Activated CD8-positive, alpha-beta memory T cell treated with anti-CD3 and anti-CD28 coated beads for 4 hours (primary cell): ENCODE measurements at places on chromosomes 11 and 22.

DNA sequence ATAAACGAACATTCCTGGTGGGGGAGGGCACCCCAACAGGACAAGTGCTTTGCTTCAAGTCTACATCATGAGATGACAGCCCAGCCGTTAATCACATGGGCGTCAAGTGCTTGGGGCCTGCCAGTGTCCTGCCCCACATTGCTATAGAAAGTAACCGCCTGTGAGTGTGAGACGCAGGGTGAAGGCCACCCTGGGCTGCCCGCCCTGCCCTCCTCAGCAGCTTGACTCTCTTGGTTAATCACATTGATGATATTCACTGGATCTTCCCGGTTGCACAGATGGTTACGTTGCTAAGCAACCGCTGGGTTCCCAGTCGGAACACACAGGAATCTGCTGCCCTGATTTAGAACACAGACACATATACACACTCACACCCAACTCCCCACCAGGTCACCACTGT is 79.3 kb downstream of the CTTN start:
- DNase-seq, result no peak

GRCh38 chr11:77547863-77548551 is 41.7 kb upstream of the AQP11 start:
- DNase-seq, result no peak

GRCh38 chr11:108538022-108538424 is 39.8 kb upstream of the POGLUT3 start:
- peak; percentile 9 for DNase-seq

DNA sequence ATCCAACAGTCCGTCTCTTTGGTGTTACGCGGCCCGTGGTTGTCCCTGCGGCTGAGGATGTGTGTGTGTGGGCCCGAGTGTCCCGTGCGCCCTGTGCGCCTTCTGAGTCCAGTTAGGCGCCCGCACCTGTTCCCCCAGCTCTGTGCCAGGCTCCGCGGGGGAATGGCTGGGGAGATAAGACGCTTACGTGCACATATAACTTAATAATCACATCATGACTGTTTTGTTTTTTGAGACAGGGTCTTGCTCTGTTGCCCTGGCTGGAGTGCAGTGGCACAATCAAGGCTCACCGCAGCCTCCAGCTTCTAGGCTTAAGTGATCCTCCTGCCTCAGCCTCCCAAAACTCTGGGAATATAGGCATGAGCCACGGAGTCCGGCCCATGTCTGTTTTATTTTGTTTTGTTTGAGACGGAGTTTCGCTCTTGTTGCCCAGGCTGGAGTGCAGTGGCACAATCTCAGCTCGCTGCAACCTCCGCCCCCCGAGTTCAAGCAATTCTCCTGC is 817 bp downstream of the ARL2 start:
- no peak for DNase-seq

DNA sequence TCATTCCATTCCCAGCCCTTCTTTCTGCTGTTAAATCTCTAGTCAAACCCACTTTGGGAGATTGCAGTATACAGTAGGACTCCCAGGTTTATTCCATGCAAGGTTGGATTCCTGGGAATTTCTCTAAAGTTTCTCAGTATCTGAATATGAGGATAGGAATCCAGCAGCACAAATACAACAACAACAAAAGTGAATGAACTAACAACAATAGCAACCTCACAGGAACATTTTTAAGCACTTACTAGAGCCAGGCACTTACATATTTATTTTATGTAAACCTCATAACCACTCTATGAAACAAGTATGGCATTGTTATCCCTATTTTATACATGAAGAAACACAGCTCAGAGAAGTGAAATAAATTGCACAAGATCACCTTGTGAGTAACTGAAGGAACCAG is 1.9 kb downstream of the MMP7 start:
- no peak for DNase-seq

GRCh38 chr22:19962909-19963806 is 21.5 kb upstream of the TXNRD2 start:
- DNase-seq, result no peak

- DNase-seq, result no peak
These were observed 89.7 kb upstream of the MTMR2 start for GRCh38 chr11:96013461-96014213.

DNA sequence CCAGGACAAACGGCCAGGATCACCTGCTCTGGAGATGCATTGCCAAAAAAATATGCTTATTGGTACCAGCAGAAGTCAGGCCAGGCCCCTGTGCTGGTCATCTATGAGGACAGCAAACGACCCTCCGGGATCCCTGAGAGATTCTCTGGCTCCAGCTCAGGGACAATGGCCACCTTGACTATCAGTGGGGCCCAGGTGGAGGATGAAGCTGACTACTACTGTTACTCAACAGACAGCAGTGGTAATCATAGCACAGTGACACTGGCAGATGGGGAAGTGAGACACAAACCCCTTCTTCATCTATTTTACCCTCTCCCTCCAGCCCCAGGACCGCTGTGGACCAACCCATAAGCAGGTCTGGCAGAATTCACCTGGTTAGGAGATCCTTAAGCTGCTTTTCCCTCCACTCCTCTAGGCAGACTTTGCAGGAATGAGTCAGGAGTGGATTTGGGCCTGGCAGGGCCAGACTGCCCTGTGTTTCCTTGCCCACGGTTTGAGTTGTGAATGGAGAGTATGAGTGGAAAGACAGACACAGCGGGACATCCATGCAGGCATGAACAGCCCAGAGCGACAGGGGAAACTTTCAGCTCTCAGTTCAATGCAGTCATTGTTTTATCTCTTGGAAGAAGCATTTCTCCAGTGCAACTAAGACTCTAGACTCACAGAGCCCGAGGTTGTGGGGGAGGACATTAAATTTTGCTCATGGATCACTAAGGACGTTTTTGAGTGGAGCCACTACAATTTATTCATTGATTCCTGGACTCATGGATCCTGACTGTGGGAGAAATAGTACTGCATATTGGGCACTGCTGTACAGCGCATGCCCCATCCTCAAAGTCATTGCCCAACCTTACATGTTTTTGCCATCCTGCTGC is 75.3 kb upstream of the IGLL5 start:
- DNase-seq, result no peak

DNA sequence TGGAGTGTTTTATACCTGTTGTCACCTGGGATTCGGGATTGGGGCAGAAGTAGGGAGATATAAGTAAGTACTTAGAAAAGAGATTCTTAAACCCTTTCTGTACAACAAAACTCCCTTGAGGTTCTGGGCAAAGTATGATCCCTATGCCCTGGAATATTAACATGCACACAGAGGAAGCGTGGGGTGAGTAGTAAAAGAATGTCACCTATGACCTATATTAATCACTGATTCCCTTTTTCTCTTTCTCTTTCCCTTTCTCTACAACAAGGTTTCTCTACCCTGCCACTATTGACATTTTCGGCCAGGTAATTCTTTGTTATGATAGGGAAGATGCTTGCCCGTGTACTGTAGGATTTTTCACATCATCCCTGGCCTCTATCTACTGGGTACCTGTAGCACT is 209.7 kb upstream of the PLET1 start:
- DNase-seq, result no peak

DNA sequence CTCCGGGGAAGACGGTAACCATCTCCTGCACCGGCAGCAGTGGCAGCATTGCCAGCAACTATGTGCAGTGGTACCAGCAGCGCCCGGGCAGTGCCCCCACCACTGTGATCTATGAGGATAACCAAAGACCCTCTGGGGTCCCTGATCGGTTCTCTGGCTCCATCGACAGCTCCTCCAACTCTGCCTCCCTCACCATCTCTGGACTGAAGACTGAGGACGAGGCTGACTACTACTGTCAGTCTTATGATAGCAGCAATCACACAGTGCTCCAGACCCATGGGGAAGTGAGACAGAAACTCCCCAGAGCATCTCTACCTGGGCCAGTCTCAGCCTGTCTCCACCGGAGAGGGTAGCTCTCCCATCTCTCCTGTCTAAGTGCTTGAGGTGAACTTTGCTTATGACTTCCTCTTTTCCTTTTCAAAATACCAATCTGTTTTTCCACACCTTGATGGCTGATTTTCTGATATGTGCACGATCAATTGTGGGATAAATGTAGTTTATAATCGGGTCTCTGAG is 48.5 kb upstream of the VPREB1 start:
- no peak for DNase-seq

DNA sequence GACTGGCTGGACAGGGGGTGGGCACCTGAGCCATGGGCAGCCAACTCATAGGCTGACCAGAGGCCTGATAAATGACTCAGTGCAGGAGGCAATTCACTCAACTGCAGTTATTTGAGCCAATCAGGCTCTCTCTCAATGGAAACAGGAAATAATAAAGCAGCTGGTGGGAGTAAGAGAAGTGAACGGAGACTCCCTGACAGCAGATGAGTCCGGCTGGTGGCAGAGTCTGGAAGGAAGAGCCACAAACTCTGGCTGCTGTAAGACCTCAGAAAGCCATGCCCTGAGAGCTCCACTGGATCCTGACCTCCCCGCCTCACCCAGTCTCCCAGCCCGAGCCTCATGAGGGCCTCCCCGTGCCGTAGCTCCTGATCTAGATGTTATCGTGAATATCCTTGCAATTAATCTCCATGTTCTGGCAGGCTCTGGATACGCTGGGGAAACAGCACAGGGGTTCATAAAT is 69.8 kb downstream of the TRIM29 start:
- DNase-seq, result no peak

DNA sequence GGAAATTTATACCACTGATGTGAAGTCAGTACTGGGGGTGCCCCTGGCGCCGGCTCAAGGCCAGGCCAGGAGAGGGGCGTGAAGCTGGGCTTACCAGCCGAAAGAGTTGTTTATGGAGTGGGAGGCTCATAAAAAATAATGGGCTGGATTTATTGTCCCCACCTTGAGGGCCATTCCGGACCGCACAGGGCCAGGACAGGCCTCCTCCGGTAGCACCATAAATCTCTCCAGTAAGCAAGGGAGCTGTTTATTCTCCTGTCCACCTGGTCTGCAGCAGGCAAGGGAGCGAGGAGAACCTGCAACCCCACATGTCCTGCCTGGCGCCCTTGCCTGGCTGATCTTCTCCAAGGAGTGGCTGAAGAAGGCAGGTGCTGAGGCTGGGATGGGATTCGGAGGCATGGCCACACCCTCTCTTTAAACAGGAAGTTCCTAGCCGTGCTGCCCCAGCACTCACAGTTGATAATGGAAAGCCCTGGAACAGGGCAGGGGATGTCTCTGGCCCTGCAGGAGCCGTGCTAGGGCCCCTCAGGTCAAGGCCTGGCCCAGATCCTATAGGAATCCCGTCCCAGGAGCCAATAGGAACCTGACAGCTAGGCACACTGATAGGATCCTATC is 65.1 kb downstream of the SCUBE1 start:
- DNase-seq, result no peak

GRCh38 chr11:128695539-128696221 is 1.8 kb downstream of the FLI1 start:
- DNase-seq, result no peak

DNA sequence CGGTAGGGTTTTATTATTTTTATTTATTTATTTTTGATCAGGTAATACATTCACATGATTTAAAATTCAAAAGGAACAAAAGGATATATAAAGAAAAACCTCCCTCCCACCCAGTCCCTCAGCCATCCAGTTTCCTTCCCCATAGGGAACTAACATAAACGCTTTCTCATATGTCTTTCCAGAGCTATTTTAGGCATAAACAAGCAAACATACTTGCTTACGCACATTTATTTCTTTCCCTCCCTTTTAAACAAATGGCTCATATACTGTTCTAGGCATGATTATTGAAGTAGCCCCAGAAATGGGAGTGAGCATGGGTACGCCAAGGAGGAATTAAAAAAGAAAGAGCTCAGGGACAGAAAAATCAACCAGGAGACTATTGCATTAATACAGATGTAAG is 63.7 kb downstream of the LIF start:
- no peak for DNase-seq

DNA sequence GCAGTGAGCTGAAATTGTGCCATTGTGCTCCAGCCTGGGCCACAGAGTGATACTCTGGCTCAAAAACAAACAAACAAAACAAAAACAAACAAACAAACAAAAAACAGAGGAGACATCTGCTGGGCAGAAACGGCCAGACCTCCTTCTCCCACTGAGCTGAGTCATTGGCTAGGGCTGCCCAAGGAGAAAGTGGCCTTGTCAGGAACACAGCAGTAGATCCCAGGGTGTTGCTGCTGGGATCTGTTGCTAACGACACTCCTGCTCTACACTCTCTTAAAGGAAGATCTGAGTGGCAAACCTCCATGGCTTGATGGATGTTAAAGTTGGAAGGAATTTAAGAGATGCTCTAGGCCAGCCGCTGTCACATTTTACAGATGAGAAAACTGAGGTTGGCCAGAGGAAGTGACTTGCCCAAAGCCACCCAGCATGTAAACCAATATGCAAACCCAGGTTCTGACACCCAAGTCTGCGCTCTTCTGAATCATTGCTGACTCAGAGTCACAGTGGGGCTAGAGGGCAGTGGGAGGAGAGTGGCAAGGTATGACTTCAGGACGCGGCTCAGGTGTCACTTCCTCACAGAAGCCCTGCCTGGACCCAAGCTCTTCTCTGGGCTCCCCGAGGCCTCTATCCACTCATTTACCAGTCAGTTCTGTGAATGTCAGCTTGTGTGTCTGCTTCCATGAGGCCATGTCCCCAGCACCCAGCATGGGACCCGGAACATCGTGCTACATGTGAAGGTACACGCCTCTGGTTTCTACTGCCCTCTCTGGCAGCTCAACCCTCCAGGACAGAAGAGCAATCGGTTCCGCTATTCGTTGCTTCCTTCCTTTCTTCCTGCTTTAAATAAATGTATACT is 11.3 kb upstream of the GDPD5 start:
- DNase-seq, result peak; percentile 24

GRCh38 chr22:36541831-36542411 is 13.0 kb upstream of the EIF3D start:
- no peak for DNase-seq

DNA sequence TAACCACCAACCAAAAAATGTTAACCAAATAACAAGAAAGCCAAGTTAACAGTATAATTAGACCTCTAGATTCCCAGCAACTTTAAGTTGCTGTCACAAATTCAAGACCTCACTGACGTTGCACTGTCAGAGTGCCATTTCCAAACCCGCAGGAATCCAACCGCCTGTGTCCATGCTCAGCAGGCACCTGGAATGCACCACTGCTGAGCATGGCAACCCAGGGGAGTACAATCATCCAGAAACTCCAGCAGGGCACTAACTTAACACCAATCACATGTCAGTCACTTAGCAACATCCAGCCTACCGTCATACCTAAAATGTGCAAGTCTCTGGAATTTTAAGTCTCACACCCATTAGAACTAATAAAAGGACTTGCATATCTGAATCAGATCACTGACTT is 48.8 kb downstream of the SMCO4 start:
- no peak for DNase-seq

DNA sequence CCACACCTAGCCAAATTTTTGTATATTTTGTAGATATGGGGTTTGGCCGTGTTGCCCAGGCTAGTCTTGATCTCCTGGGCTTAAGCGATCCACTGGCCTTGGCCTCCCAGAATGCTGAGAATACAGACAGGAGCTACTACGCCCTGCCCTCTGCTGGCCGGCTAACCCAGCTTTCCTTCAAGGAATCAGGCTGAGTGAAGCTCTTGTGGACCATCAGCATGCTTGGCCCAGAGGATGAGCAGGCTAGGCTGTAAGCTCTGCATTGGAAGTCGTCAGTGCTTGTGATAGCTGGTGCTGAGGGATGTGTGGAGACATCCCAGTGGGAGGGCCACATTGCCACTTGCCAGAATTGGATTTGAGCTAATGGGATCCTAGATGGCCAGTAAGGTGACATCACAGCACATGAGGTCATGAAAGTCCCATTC is 60.6 kb downstream of the MED15 start:
- DNase-seq, result no peak
